Nasal cavity respiratory epithelium epithelial cell of viscerocranial mucosa (primary cell): ENCODE measurements at places on chromosomes 12 and 14. TPM values are rescaled to one million over a fixed set of nuclear protein-coding genes. Genes with fewer than 3 reads are reported as not detected.

The HOTAIR gene
- total RNA-seq: not detected in 2 replicates

The IFT43 gene
- 21.9 and 26.7 TPM in 2 replicates for total RNA-seq

The VCPKMT gene
- 8.0 and 8.9 TPM in 2 replicates for total RNA-seq

The MYL2 gene
- not detected in 2 replicates for total RNA-seq

The GZMH gene
- not detected in 2 replicates for total RNA-seq
